Mucosa of descending colon (tissue), 3 donors: ENCODE measurements at places on chromosomes 4 and X. TPM values are rescaled to one million over a fixed set of nuclear protein-coding genes. Genes with fewer than 3 reads are reported as not detected.

- DNase-seq, result no peak
Observed at GRCh38 chr4:74206088-74206825, 48.3 kb downstream of the MTHFD2L start.

- DNase-seq, result no peak
Observed at GRCh38 chrX:108230574-108230973, 139.0 kb downstream of the ATG4A start.

GRCh38 chr4:157075401-157075800, 549 bp upstream of the GLRB start:
- DNase-seq, result no peak

- no peak for DNase-seq
Observed at GRCh38 chr4:29453303-29453820, 1266.8 kb upstream of the PCDH7 start.

DNA sequence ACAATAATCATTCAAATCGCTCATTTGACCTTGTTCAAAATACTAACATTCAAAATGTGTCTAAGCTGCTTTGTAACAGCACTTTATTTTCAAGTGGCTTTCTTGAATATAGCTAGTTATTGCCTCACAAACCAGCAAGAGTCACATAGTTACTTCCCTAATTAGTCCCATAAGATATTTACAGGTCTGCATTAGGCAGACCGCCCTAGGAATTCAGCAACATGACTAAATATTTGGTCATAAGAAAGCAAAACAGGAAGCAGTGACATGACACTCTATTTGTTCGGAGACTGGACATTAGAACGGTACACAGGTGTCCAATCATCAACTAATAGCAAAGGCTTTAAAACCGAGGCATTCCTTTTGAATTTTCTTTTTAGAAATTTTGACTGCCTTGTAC, 262.0 kb downstream of the COL25A1 start:
- no peak for DNase-seq

- DNase-seq, result no peak
Observed at GRCh38 chr4:145933134-145933533, 5.5 kb downstream of the ZNF827 start.

GRCh38 chrX:113975441-113975840, 608.4 kb upstream of the HTR2C start:
- DNase-seq, result no peak

GRCh38 chrX:51802917-51803688, 59.9 kb downstream of the GSPT2 start:
- DNase-seq, result peak; percentile 65

DNA sequence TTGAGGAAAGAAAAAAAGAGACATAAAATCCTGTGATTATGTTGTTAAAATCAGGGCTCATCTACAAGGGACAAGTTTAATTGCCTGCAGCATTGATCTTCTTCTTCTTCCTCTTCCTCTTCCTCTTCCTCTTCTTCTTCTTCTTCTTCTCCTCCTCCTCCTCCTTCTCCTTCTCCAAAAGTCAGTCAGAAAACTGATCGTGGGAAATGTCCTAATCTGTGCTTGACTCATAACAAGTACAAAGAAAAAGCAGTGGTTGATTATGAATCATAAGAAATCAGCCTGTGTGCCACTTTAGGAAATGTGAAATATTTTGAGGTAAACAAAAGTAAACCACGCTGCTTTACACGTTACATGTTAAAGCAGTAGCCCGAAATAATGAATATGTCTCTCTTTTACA, 2.7 kb upstream of the ATP10D start:
- DNase-seq, result no peak

GRCh38 chrX:6184900-6185515, 43.7 kb downstream of the NLGN4X start:
- DNase-seq, result no peak

DNA sequence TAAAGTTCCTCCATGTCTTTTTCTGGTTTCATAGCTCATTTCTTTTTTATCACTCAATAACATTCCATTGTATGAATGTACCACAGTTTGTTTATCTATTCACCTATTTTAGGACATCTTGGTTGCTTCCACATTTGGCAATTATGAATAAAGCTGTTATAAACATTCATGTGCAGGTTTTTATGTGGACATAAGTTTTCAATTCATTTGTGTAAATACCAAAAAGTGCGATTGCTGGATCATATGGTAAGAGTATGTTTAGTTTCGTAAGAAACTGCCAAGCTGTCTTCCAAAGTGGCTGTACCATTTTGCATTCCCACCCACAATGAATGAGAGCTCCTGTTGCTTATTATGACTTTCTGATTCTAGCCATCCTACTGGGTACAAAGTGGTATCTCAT, 36.3 kb upstream of the ZFX start:
- DNase-seq, result no peak

DNA sequence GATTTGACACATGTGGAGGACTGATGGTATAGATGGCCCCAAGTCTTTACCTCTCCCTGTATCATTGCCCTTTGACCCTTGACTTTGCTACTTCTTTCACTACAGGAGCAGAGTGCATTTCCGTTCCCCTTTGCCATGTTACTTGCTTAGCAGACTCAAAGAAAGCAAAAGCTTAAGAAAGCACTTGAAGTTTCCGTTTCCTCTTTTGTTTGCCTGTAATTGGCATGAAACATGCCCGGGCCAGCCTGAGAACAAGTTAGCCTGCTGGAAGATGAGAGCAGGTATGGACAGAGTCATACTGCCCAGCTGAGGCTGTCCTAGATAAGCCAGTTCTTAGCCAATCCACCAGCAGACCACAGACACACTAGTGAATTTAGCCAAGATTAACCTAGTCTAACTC, 206.0 kb downstream of the BCOR start:
- no peak for DNase-seq

- DNase-seq, result no peak
Observed at GRCh38 chr4:15784959-15785634, 7.0 kb downstream of the CD38 start.

DNA sequence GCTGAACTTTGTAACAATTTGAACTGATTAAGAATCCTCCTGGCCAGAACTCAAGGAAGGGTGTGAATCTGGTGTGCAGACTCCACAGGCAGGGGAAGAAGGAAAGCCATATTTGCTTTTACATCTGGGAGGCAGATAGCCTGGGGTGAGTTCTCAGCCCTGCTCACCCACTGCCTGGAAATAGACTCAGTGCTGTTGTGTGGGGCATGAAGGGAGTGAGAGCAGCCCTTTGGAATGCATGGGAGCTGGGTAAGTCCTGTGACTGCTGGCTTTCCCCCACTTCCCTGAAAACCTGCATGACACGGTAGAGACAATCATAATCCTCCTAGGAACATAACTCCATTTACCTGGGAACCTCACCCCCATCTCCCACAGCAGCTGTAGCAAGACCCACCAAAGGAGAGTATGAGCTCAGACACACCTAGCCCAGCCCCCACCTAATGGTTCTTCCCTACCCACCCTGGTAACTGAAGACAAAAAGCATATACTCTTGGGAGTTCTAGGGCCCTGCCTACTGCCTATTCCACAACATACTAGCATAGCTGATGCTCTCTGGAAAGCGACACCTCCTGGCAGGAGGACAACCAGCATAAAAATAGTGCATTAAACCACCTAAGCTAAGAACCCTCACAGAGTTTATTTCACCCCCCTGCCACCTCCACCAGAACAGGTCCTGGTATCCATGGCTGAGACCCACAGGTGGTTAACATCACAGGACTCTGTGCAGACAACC, 59.3 kb upstream of the UBQLN2 start:
- no peak for DNase-seq

GRCh38 chr4:81465406-81466340, 6.0 kb downstream of the RASGEF1B start:
- DNase-seq, result no peak

- no peak for DNase-seq
Observed at GRCh38 chr4:151865744-151866591, 105.2 kb upstream of the GATB start.

DNA sequence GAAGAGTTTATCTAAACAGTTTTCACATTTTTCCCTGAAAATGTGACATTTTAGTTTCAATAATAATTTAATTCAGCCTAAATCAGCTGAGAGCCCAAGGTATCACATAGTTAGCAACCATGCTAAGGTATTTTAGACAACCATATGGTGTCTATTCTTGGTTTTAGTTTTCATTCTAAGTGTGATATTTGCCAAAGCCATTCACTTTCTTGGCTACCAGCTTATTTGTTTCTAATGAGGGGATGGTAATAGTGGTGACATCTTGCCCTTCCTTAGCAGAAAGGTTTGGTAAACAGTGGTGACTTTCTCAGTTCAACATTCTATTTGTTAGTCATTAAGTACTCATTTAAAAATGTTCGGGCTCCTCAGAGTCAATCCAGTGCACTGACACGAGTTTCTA, 854.9 kb upstream of the HTR2C start:
- DNase-seq, result no peak

INTS6L gene
- 15.0 TPM for total RNA-seq

EXOC1L gene
- total RNA-seq, result not detected

PNMA6F gene
- not detected for total RNA-seq

RIPPLY1 gene
- total RNA-seq, result not detected

DGKK gene
- not detected for total RNA-seq

SPIN3 gene
- total RNA-seq, result 11.0 TPM

MAGEA12 gene
- not detected for total RNA-seq

PDE6B gene
- total RNA-seq, result 1.0 TPM

FGF13 gene
- 12.8 TPM for total RNA-seq

CLDN34 gene
- total RNA-seq, result 0.49 TPM

SHISA3 gene
- total RNA-seq, result 1.9 TPM

GRIPAP1 gene
- 47.5 TPM for total RNA-seq
